ENCODE measurements at places on chromosomes 13 and 19.

DNA sequence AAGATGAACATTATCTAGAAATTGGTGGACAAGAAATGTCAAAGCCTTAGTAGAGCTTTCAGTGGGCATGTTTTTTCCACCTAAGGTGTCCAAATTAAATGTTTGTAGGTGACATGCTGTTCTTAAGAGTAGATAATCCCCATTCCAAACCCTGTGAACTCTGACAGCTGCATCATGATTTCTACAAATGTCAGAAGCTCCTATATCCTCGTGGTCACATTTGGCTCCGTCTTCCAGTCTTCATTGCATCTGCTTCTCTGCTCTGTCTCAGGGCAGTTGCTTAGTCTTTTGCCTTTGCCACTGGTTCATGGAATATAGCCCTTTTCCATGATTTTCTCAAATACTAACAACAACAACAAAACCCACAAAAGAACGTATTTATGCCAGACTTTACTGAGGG, 234.5 kb downstream of the DLEU7 start:
- no peak for DNase-seq

GRCh38 chr13:110411688-110412059, 104.6 kb downstream of the COL4A2 start:
- no peak for DNase-seq

DNA sequence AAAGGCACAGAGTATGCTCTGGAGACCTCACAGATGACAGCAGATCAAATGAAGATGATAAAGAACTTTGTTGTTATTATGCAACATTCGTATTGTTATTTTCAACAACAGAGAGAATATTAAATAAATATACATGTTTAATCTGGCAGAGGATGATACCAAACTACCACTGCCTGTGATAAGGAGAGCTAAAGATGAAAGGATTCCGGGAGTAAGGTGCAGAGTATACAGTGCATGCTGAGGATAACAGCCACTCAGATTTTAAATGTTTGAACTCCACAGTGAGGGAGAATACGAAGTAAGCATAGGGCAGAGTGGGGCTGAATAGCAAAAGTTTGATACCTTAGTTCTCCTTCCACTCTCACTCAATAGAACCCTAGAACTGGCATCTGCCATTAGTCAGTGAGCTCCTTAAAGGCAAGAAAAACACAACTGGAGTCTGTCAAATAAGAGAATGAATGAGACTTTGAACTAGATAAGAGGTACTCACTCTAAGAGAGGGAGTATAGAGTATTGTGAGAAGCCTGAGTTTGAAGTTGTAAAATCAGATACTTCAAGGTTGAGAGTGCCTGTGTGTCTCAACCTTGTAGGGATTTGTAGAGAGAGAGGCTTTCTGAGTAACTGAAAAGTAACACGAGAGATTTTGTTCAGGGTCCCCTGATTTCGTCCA, 78.5 kb downstream of the STARD13 start:
- no peak for DNase-seq

DNA sequence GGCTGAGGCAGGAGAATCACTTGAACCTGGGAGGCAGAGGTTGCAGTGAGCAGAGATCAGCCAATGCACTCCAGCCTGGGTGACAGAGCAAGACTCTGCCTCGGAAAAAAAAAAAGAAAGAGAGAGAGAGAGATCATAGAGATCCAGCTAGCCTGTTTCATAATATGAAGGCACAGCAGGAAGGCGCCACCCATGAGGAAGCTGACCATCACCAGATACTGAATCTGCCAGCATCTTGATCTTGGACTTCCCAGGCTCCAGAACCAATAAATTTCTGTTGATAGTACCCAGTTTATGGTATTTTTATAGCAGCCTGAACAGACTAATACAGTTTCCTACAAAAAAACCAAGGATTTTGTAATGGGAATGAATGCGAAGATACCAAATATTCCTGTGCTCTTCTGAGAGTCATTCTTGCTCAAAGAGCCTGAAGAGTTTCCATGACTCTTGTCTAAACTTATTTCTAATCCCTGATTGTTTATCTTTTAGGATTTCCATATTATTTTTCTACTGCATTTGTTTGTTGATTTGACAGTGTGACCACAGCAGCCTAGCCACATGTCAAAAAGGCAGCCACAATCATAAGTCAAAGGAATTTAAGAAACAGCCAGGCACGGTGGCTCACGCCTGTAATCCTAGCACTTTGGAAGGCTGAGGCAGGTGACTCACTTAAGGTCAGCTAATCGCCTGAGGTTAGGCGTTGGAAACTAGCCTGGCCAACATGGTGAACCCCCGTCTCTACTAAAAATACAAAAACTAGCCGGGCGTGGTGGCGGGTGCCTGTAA, 37.7 kb upstream of the PDCD5 start:
- no peak for DNase-seq

DNA sequence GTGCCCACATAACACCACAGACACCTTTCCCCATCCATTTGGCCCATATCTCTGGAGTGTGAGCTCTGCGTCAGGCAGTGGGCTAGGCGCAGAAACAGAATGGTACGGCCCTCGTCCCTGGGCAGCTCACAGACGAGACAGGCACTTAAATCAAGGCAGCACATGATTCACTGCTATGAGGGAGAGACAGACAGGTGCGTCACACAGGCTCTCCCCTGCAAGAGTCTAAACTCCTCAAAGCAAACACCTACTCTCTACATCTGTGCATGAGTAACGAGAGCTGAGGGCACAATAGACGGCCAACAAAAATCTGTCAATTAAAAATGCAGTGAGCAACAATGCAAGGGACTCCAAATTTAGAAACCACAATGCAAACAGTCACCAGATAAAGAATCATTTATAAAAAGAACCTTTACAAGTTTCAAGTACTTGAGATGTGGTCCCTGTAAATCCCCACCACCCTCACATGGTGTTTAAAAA, 348.9 kb downstream of the UQCRFS1 start:
- no peak for DNase-seq

- no peak for DNase-seq
These were observed 517.5 kb downstream of the KLF5 start for GRCh38 chr13:73576291-73576690.

DNA sequence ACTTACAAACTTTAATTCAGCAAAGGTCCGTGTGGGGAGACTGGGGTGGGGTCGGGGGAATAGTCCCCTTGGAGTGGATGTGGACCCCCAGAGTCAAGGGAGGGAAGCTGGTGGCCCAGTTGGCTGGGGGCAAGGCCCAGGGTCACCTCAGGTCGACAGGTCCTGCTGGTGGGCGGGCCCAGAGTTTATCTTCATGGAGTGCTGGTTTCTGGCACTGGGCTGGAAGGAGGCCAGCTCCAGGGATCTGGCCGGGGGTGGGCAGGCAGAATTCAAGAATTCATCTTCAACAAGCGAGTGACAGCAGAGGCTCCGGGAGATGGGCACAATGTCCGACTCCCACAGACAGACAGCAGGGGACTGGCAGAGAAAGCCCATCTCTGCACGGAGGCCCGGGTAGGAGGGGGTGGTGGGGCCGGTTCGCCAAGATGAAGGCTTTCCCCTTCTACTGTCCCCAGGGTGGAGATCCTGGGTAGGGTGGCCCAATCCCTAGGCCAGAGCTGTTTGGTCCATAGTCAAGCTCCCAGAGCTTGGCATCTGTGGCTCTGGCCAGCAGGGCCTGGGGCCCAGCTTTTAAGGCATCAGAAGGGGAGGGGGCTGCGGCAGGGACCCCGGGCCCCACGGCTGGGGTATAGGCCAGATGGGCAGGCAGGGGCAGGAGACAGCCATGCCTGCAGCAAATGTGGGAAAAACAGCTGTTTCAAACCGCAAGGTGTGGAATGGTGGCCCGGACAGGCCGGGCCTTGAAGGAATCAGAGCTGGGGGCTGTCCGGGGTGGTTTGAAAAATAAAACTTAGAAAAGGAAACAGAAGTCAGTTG, 622 bp upstream of the FDX2 start:
- no peak for DNase-seq

Data from stimulated activated CD4-positive, alpha-beta T cell treated with anti-CD3 and anti-CD28 coated beads, Interleukin-4, amount 100 ng/mL, for 4 hours (primary cell).